WTC11 (cell line): ENCODE measurements at places on chromosomes 3 and 15. TPM values are rescaled to one million over a fixed set of nuclear protein-coding genes. Genes with fewer than 3 reads are reported as not detected.

- H3K4me1 ChIP-seq, result peaks cover 42% of the 10 kb centered on the region
- H3K4me3 ChIP-seq, result no peak overlapping the region
- DNase-seq, result no peak
- H3K36me3 ChIP-seq, result no peaks in the 10 kb centered on the region
These were observed 200.3 kb upstream of the IL12A start for GRCh38 chr3:159788291-159788690.

- peak overlapping the region; percentile 80 for H3K4me3 ChIP-seq
- H3K36me3 ChIP-seq, result peaks cover 7% of the 10 kb centered on the region
- H3K27me3 ChIP-seq, result no peaks in the 10 kb centered on the region; the same call in 1 of the 2 replicates
- no peak overlapping the region for H3K27ac ChIP-seq
- H3K4me1 ChIP-seq, result peaks cover 32% of the 10 kb centered on the region
These were observed 63.4 kb upstream of the ANKRD28 start for GRCh38 chr3:15861163-15861562.

Gene TIGIT
- 0.04 to 0.07 TPM (median 0.05 TPM) in 3 replicates for total RNA-seq

GRCh38 chr3:9897408-9898372, 5.0 kb upstream of the IL17RE start:
- peaks cover 7% of the 10 kb centered on the region for H3K4me1 ChIP-seq
- no peak for DNase-seq
- H3K27me3 ChIP-seq, result no peaks in the 10 kb centered on the region; the same call in 1 of the 2 replicates
- H3K36me3 ChIP-seq, result peaks cover 20% of the 10 kb centered on the region

DNA sequence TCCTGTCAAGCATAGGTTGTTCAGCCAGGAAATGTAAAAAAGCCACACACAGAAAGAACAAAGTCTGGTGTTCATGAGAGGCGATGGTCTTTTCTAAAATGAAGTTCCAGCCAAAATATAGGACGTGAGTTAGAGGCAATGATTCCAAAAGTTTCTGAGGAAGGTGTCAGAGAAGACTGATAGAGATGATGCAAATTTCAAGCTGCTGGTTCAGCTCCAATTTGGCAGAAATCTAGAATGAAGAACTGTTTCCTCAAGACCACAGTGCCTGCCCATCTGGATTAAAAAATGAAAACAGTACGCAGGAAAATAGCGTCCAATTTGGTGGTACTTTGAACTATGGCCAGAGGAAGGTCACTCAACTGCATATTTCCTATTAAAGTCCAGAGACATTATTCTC, 672.9 kb downstream of the SQOR start:
- H3K36me3 ChIP-seq, result no peaks in the 10 kb centered on the region
- DNase-seq, result no peak
- H3K4me1 ChIP-seq, result peaks cover 11% of the 10 kb centered on the region
- H3K4me3 ChIP-seq, result no peak overlapping the region

GRCh38 chr3:127045435-127046045, 62.6 kb downstream of the PLXNA1 start:
- H3K4me3 ChIP-seq, result peak overlapping the region; percentile 49
- peaks cover 28% of the 10 kb centered on the region for H3K4me1 ChIP-seq
- no peak overlapping the region for H3K27ac ChIP-seq

Gene MINAR1
- total RNA-seq, result 0.78 to 1.4 TPM (median 0.80 TPM) in 3 replicates
